ENCODE measurements at places on chromosomes 1 and 21. TPM values are rescaled to one million over a fixed set of nuclear protein-coding genes. Genes with fewer than 3 reads are reported as not detected.

Gene PTPN7
- under 0.01 TPM for total RNA-seq

Gene VASH2
- 0.11 TPM for total RNA-seq

Gene CELA3B
- not detected for total RNA-seq

Gene OR2L5
- total RNA-seq, result under 0.01 TPM

Gene HUNK
- total RNA-seq, result 0.12 TPM

Gene VWA5B1
- not detected for total RNA-seq

Gene SLC1A7
- total RNA-seq, result 0.12 TPM

Gene KIAA0319L
- total RNA-seq, result 59.4 TPM

Gene DPT
- not detected for total RNA-seq

Gene WNT9A
- 0.77 TPM for total RNA-seq

Gene SLC44A5
- total RNA-seq, result 0.25 TPM

Gene LCE1A
- not detected for total RNA-seq

Gene NPL
- 2.0 TPM for total RNA-seq

Gene DDI2
- total RNA-seq, result 14.1 TPM

Gene LMO4
- total RNA-seq, result 103 TPM

Gene MUTYH
- total RNA-seq, result 16.2 TPM

Gene GJC2
- total RNA-seq, result 9.7 TPM

Gene COL11A1
- 121 TPM for total RNA-seq

Gene TESK2
- 0.77 TPM for total RNA-seq

Gene CBR1
- 164 TPM for total RNA-seq

Gene BATF3
- total RNA-seq, result 0.75 TPM

Gene ANGPTL3
- not detected for total RNA-seq

Gene GNAT2
- total RNA-seq, result 0.33 TPM

Gene LIN28A
- total RNA-seq, result not detected

Gene CA6
- total RNA-seq, result not detected

Gene OR2W3
- not detected for total RNA-seq

Gene LAD1
- total RNA-seq, result not detected

Measured in uterine smooth muscle cell (primary cell).